Placental pericyte (primary cell): ENCODE measurements at places on chromosomes 6 and 20. TPM values are rescaled to one million over a fixed set of nuclear protein-coding genes. Genes with fewer than 3 reads are reported as not detected.

The CCN6 gene
- not detected in 2 replicates for total RNA-seq

The CPNE1 gene
- total RNA-seq: 80.1 and 121 TPM in 2 replicates

The EYA2 gene
- 0.22 and 0.57 TPM in 2 replicates for total RNA-seq

The GNAS-AS1 gene
- total RNA-seq: 0.44 and 1.0 TPM in 2 replicates

The RBM24 gene
- 0.88 and 9.3 TPM in 2 replicates for total RNA-seq

The PCNA gene
- total RNA-seq: 56.0 and 231 TPM in 2 replicates

The RIMS4 gene
- total RNA-seq: not detected in 2 replicates

The DSP gene
- 0.22 and 10.0 TPM in 2 replicates for total RNA-seq

The MCCD1 gene
- total RNA-seq: not detected in 2 replicates

The VGLL2 gene
- total RNA-seq: not detected in 2 replicates

The PSORS1C2 gene
- not detected in 2 replicates for total RNA-seq

The SLC16A10 gene
- 0.22 and 0.43 TPM in 2 replicates for total RNA-seq

The SPINT4 gene
- not detected in 2 replicates for total RNA-seq

The LGSN gene
- total RNA-seq: 0.22 TPM in 1 of 2 replicates, not detected in the other

The FRS3 gene
- total RNA-seq: 1.7 and 2.2 TPM in 2 replicates

The SIRPB2 gene
- not detected in 2 replicates for total RNA-seq

The NNAT gene
- 0.22 and 0.43 TPM in 2 replicates for total RNA-seq

The EMILIN3 gene
- under 0.01 TPM in 1 of 2 replicates, not detected in the other for total RNA-seq

The NOX3 gene
- under 0.01 TPM in 1 of 2 replicates, not detected in the other for total RNA-seq

The HLA-DPA1 gene
- 2.4 TPM in 1 of 2 replicates, not detected in the other for total RNA-seq

The SPATS1 gene
- 0.14 TPM in 1 of 2 replicates, not detected in the other for total RNA-seq

The TRERF1 gene
- 2.4 and 13.6 TPM in 2 replicates for total RNA-seq
